GM03348 (cell line): ENCODE measurements at places on chromosomes 13 and 19.

- DNase-seq: no peak
Measured at GRCh38 chr13:43389573-43389972, 366.2 kb downstream of the DNAJC15 start.

DNA sequence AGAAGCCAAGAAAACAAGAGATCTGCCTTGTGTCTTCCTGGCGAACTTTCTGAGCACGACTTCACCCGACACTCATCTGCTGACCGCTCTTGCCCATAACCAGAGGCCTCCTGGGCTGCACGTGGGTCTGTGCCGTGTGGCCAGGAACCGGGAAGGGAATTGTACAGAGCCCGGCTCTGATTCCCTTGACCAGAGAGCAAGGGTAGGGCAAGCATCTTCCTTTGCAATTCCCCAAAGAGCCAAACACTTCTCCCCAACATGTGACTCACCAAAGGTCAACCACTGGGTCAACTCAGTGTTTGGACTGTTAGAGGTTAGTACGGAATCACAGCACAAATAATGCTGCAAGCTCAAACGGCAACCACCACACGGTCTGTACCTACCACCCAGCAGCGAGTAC is 48.9 kb downstream of the KLF2 start:
- DNase-seq: no peak

DNA sequence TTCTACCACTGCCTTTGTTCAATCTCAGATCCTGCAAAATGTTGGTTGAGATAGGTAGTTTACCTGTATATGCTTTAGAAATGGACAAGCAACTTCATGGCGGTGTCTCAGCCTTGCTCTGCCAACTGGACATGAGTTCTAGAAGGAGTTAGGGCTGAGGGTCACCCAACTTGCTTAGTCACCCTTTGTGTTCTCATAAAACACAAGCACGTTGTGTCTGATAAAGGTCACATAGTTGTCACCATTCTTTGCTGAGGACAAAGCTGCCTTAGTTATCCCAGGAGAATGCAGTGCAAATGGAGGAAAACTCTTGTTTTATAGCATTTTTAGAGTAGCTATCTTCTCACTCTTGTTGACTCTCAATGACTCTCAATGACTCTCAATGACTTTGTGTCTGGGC is 218.4 kb upstream of the TMTC4 start:
- DNase-seq: no peak

DNA sequence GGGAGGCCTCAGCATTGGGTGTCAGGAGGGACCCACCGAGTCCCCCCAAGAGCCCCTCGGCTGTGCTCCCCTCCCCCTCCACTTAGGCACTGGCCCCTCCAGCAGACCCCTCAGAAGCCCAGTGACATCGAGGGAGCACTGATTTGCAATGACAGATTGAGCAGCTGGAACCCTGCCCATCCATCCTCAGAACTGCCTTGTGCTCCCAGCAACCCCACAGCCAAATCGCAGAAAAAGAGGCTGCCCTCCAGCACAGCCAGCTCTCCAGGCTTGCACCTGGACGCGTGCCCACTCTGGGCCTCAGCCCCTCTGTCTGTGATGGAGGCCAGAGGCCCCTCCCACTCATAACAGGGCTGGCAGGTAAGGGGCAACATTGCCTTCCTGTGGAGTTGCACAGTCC is 123.2 kb upstream of the VSTM2B start:
- DNase-seq: no peak

DNA sequence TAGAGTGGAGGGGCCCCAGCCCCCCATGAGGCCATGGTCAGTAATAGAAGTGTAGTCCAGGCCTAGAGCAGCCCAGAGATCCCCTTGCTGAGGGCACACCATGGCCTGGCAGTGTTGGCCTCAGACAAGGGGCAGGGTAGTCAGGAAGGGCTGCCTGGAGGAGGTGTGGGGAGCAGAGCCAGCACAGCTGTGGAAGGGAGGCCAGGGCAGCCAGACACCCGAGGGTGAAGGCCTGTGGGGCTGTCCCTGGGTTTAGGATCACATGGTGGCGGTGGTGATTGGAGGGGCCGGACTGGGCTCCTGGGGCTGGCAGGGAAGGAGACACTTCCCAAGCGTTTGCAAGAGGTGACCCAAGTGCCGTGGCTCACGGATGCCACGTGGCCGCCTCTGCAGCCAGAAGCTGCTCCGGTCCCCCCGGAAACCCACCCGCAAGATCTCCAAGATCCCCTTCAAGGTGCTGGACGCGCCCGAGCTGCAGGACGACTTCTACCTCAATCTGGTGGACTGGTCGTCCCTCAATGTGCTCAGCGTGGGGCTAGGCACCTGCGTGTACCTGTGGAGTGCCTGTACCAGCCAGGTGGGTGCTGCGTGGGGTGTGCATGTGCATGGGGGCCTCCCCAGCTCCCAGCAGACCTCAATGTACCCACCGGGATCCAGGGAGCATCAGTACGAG is 11.6 kb upstream of the TEKTIP1 start:
- no peak for DNase-seq

DNA sequence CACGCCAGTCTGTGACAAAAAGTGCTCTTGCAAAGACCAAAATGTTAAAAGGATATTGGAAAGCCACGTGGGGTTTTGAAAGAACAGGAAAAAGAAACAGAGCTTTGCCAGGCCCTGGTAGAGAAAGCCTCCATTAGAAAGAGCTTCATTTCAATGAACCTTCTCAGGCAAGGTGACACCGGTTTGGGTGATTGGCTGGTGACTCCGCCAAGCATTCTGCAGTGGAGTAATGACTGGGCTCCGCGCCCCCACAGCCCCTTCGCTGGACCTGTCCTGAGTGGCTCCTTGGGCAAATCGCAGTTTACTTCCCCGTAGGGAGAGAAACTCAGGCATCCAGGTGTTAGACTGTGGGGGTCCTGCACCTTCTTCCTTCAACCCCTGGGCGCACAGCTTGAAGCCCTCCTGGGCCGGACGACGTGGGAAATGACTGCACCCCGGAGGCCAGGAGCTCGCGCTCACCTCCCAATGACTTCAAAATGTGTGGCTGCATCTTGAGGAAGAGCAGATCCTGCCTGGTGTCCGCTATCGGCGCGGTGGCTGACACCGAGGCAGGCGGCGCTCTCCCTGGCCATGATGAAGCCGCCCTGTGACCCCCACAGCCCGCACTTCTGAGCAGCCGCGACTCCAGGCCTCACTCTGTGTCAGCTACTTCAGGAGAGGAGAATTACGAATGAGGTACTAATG is 444.6 kb upstream of the SGCG start:
- DNase-seq: no peak

- no peak for DNase-seq
Measured at GRCh38 chr13:102234618-102235017, 167.2 kb downstream of the FGF14 start.

- no peak for DNase-seq
Measured at GRCh38 chr13:70668983-70669382, 560.7 kb upstream of the KLHL1 start.

DNA sequence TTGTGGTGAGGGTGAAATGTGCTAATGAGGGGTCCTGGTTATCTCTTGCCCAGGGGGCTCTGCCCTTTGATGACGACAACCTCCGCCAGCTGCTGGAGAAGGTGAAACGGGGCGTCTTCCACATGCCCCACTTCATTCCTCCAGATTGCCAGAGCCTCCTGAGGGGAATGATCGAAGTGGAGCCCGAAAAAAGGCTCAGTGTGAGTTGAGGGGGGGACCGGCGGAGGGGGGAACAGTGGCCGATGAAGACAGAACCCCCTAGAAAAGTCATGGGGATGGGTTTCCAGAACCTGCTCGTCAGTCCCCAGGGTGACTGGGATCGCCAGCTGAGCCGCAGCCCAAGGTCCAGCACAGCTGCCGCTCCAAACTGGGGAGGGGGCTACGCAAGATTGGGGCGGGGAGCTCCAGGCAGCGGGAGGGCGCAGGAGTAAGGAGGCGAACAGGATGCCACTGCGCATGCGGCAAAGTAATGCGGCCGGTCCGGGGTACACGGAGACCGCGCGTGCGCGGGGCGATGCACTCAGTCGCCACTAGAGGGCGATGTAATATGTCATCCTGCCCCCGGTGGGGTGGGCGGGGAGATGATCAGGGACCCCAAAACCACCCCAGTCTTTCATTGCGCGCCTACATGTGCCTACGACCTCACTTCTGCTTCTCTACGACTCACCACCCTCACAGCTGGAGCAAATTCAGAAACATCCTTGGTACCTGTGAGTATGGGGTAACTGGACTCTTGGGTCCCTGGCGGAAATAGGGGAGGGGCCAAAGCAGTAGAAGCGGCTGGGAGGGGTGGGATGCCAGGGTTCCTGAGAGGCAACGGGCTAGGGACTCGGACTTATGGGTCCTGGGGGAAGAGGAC is 17.9 kb downstream of the BRSK1 start:
- DNase-seq: peak; percentile 99
